Neural crest cell (in vitro differentiated cells): ENCODE measurements at places on chromosomes 5 and 9.

GRCh38 chr9:105621001-105621400, 41.3 kb upstream of the TAL2 start:
- DNase-seq: no peak

- no peak for DNase-seq
Observed at GRCh38 chr5:103254921-103255320, 3.6 kb upstream of the MACIR start.

GRCh38 chr9:130039528-130040147, 3.4 kb downstream of the FNBP1 start:
- no peak for DNase-seq

DNA sequence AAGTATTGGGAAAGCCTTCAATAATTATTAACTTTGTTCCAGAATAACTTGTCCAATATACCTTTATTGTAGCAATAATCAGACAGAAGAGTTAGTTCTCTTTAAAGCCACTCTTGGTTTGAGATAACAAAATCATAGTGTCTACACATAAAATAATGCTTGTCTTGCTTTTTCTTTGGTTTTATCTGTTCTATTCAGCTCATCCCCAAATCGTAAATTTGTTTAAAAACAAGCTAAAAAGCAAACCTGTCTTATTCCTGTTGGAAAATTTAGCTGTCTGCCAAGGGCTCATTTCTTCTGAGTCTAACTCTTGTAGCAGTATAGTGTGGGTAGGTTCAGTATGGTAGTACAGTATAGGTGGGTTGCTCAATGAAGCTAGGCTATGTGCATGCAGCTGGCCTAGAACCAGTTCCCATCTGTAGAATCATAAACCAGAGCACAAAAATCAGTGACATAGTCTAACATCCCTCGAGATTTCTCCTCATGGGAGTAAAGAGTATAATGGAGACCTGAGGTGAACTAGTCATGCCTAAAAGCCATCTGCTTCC, 17.9 kb upstream of the APBA1 start:
- no peak for DNase-seq

GRCh38 chr5:32020271-32020670, 153.8 kb downstream of the GOLPH3 start:
- DNase-seq: no peak

GRCh38 chr5:97839341-97840086, 656.5 kb upstream of the RIOK2 start:
- no peak for DNase-seq

DNA sequence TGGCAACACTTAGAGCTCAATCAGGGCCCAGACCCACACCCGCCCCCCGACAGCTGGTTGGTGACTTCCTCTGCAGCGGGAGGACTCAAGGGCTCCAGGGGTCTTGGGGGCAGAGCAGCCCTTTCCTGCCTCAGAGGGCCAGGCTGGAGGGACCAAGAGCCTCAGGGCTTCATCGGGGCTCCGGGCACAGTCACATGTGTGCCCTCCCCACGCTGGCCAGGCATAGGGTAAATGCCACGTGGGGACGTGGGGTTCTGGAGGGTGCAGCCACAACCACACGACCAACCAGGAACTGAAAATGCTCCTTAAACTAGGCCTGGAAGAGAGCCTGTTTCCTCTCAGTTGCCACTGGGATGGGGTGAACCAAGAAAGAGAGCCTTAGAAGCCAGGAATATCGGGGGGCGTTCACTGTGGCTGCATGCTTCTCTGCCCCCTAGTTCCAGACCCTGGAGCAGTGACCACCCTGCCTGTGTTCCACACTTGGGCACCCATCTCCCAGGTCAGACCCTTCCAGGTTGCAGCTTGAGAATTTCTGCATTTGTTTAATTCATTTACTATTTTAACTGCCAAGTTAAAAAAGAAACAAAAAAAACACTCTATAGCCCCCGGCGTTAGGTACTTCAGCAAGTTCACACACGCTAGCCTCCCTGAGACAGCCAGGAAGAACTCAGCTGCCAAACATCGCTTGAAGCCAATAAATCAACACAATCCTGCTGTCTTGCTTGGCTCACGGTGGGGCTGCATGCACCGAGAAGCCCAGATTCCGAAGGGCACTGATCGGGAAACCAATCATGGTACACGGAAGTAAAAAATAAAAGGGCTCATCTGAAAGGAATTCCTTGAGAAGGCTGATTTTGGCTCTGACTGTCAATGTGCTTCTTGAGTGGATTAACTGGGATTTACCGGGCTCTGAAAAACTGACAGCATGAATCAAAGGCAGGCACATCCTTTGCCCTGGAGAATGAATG, 56.1 kb upstream of the PHYKPL start:
- no peak for DNase-seq

GRCh38 chr5:67093279-67093678, 103.3 kb downstream of the CD180 start:
- no peak for DNase-seq

DNA sequence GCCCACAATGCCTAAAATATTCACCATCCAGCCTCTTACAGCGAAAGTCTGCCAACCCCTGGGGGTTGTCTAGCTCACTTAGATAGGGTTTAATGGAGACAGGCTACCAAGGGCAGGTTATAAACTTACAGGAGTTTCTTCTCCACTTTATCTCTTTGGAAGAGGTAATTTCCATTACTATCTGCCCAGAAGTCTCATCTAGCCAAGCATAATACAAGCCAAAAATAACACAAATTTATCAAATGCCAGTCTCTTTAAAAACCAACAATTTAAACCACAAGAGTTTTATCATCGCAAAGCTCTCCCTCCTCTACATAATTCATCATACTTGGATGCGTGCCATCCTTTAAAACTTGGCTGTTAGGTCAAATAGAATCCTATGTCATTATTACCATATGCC, 6.2 kb downstream of the RBM22 start:
- no peak for DNase-seq

DNA sequence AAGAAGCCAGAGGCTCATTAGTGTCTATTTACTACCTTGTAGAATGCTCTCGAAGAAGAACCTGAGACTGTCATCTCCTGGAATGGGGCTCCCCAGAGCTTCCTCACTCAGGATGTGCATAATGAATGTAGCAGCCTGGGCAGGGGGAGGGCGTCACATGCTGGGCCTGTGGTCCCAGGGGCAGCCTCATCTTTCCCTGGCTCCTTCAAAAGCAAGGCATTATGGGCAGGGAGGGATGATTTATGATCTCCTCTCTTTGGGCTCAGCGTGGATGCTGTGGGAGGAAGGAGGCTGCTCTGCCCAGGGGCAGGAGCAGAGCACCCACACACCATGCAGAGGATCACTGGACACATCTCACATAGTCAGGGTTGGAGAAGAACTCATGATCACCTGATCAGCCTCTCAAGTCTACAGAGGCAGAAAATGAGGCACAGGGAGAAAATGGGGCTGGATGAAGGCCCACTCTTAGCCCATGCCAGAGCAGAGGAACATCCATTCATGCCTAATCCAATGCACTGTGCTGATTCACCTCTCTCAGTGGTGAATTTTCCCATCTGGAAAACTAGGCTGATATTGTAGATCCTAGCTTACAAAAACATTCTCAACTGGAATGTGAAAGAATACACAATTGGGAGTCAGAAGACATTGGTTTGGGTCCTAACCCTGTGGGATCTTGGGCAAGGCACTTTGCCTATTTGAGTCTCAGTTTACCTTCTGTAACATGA, 173.7 kb downstream of the CARTPT start:
- DNase-seq: no peak

- no peak for DNase-seq
Observed at GRCh38 chr5:127326431-127326830, 35.8 kb downstream of the MEGF10 start.

DNA sequence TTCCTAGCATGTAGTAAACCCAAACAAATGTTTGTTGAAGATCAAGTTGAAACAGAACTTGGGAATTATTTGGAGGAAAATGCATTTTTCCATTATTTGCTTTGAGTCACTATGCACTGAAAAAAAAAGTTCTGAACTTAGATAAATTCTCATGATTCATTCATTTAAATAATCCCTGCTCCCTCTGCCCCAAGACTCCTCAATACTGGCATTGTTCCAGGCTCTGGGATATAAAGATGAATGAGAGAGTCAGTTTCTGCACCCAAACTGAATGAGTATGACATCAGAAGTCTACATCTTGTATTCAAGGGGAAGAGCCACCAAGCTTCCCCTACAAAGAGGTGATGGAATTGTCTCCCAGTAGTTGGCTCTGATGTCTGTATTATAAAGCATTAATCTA, 123.9 kb downstream of the SEC61B start:
- DNase-seq: no peak

DNA sequence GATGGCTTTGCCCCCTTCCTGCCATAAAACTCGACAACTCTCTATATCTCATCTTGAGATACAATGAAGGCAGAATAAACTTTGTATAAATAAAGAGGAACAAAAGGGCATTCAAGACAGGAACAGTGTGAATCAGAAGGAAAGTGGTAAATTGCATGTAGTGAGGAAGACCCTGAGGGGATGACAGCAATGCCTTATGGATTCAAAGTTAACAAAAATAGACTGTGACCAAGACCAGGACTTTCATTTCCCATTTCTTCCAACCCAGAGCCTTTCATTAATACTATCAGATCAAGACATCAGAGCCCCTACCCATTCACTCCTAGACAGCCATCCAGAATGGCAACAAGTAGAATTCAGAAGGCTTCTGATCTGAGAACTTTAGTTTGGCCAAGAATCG, 46.4 kb upstream of the ZNF462 start:
- DNase-seq: no peak

DNA sequence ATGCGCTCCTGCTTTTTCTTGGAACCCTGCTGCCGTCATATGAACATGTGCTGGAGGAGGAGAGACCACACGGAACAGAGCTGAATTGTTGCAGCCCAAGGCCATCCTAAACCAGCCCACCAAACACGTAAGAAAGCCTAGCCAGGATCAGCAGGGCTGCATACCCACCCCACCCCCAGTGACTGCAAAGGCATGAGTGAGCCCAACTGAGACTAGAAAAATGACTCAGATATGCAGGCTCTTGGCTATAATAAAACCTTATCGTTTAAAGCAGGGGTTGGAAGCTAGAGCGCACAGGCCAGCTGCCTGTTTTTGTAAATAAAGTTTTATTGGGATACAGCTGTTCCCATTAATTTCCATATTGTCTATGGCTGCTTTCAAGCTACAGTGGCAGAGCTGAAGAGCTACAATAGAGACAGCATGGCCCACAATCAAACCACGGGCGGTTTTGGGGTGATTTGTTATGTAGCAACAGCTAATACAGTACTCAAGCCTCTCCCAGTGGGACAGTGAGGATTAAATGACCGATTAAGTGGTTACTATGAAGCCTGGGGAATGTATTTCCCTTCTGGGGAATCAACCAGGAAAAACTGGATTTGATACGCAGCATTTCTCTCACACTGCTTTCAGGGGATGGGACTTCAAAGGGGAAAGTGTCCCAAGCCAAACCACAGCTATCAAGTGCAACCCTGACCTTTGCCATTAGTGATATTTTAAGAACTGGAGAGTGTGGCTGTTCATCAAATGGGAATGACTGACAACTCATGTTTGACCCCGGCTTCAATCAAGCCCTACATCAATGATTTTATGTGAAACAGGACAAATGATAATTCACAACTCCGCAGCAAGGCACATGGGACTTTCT, 6.3 kb downstream of the SHB start:
- DNase-seq: no peak

DNA sequence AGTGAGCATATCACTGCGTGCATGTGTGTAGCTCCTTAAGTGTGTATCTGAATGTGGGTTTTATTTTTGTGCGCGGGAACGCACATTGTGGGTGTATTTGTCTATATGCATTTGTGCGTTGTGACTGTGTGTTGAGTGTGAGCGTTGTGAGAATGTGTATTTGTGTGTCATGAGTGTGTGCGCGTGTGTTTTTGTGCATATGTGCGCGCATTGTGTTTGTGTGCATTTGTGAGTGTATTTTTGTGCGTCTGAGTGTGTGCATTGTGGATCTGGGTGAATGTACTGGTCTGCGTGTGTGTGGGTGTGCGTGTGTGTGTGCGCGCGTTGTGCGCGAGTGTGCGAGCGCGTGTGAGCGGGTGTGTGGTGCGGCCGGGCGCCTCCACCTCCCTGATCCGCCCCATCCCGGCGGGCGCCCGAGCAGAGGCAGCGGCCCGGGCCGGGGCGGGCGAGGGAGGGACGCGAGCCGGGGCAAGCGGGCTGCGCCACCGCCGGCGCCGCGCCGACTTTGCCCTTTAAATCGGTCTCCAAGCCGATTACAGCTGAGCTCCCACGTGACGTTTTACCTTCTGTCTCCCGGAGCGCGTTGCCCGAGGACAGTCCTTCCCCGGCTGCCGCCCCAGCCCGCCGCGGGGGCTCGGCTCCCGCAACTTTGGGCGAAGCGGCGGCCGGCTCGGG, at the start of gene RASGRF2:
Gene RASGRF2, plus strand, starts transcription at position 596 of the 675 bp plus-strand sequence. CDS start 376 bp downstream, outside the sequence.
- DNase-seq: peak; percentile 25

- DNase-seq: no peak
Observed at GRCh38 chr5:129049126-129049799, 45.3 kb upstream of the ISOC1 start.

DNA sequence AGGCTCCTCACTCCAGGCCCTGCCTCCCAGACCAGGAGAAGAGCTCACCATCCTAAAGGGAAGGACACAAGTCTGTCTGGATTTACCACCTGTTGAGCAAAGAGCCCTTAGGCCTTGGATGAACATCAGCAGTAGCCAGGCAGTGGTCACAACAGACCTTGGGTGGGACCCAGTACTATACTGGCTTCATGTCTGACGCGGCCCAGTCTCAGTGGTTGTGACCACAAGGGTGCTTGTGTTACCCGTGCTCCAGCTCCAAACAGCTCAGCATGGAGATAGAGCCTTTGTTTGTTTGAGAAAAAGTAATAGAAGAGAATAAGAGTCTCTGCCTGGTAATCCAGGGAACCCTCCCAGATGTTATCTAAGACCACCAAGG, 617.4 kb downstream of the BRINP1 start:
- no peak for DNase-seq

- peak; percentile 32 for DNase-seq
Observed at GRCh38 chr9:121059998-121060636, 10.0 kb upstream of the C5 start.

GRCh38 chr5:123429221-123429954, 6.2 kb upstream of the CEP120 start:
- DNase-seq: no peak

GRCh38 chr9:78985084-78985738, 586.6 kb upstream of the TLE4 start:
- DNase-seq: no peak

DNA sequence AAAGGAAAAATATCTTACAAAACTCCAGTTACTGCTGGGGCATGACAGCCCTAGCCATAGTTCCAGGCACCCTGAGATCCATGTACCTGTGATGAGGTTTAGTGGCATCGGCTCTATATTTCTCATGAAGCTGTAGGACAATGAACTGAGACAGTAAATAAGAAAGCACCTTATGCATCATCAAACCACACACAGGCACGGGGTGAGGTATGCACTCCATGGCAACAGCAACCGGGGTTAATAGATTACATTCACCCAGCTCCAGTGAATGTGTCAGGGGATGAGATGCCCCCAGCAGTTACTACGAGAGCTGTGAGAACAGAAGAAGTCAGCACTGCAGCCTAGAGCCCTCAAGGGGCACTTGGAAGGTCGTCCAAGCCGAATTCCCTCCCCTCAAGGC, 162.0 kb upstream of the S1PR3 start:
- DNase-seq: no peak

GRCh38 chr9:90948156-90948555, 146.5 kb downstream of the SYK start:
- DNase-seq: no peak

GRCh38 chr9:130264414-130265350, 878 bp upstream of the HMCN2 start:
- DNase-seq: no peak

GRCh38 chr5:111556501-111556900, 44.2 kb upstream of the STARD4 start:
- DNase-seq: no peak

- no peak for DNase-seq
Observed at GRCh38 chr5:88256872-88257271, 11.8 kb downstream of the TMEM161B start.

GRCh38 chr9:35771943-35772342, 17.9 kb upstream of the MSMP start:
- no peak for DNase-seq
